NCI-H524 (cell line): ENCODE measurements at places on chromosomes 4 and X.

GRCh38 chr4:171857302-171858012, 44.3 kb downstream of the GALNTL6 start:
- DNase-seq = no peak

DNA sequence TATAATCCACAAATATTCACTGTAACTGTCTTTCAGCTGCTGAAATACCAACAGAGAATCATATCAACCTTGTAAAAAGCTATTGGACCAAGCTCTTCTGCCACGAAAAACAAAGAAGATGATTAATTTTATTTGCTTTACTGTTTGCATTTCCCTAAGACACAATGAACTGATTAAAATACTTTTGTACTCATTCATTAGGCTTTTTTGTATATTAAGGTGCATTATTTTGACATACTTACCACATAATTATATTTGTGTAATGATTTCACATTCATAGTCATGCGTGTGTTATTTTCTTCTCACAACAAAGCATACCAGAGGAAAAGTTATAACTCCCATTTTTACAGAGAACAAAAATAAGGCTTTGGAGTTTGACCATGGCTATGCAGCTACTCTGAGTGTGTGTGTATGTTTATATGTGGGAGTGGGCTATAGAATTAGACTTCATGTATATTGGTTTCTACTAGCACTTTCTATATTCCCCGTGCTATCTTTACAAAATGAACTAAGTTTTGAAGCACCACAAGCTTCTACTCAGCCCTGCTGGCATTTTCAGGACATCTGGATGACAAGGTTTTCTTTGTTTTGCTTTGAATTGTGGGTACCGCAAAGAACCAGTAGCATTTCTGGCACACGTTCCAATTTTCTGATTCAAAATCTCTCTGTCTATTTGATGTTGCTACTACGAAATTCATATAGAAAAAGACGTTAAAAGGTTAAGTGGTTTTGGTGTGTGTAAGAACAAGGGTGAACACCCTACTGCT, 11.0 kb upstream of the FGF5 start:
- DNase-seq = no peak

GRCh38 chr4:76697129-76697803, 200.7 kb downstream of the SOWAHB start:
- DNase-seq = no peak

- no peak for DNase-seq
These were observed 84.1 kb downstream of the TNIP2 start for GRCh38 chr4:2672082-2672481.

DNA sequence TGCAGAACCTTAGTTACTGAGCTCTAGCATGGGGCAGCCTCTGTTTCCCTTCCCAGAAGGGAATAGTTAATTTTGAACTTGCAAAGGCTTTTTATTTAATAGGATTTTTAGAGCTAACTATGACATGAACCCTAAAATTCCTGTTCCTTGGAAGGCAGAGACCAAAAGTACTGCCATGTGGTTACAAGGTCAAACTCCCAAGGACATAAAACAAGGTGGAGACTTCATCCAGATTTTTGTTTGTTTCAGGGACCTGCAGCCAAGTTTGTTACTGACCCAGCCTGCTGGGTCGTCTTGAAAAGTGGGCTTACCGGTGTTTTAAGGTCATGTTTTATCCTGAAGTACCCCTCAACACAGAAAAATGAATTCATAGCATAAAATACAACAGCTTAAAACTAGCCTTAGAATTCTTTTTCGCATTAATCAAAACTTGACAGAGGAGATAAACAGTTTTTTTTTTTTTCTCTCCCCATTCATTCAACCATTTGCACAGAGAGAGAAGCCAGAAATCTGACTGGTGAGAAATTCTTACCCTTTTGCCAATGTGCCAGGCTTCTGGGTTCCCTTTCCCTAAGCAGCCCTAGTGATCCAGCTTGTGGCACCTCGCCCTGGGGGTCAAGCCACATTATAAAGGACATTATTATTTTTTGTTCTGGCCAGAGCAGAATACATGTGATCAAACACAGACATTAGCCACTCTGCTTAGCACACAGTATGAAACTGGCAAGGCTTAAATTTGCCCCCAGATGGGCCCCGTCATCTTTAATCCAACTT, 21.5 kb upstream of the GRPEL1 start:
- no peak for DNase-seq

- no peak for DNase-seq
These were observed 1666.4 kb upstream of the IGFBP7 start for GRCh38 chr4:58776627-58777026.

DNA sequence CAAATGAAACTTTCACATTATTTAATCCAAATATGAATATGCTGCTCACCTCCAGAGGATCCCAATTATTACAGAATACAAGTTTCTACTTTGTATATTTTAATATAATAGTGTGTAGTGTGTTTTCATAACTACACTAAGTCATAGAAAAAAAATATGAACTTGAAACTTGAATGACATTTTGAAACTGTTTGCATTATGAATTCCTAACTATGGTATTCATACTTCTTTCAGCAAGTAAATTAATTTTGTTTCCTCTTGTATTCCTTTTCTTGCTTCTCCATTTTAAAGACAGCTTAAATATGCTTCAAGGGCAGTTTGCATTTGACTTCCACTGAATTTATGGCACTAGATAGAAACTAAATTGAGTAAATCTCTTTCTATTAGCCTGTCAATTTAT, 177.1 kb downstream of the BMPR1B start:
- DNase-seq = no peak

- DNase-seq = no peak
These were observed 30.3 kb downstream of the NFKB1 start for GRCh38 chr4:102531462-102531861.

GRCh38 chrX:37726346-37726745, 40.8 kb downstream of the XK start:
- no peak for DNase-seq

- no peak for DNase-seq
These were observed 5.4 kb upstream of the CYTL1 start for GRCh38 chr4:5024673-5025072.

- no peak for DNase-seq
These were observed 15.0 kb downstream of the MECP2 start for GRCh38 chrX:154082396-154083125.
